ENCODE measurements at places on chromosomes 16 and 17.

GRCh38 chr16:54843424-54843750, 87.3 kb upstream of the IRX5 start:
- no peak for DNase-seq

GRCh38 chr16:17367923-17368322, 102.8 kb downstream of the XYLT1 start:
- DNase-seq: no peak

DNA sequence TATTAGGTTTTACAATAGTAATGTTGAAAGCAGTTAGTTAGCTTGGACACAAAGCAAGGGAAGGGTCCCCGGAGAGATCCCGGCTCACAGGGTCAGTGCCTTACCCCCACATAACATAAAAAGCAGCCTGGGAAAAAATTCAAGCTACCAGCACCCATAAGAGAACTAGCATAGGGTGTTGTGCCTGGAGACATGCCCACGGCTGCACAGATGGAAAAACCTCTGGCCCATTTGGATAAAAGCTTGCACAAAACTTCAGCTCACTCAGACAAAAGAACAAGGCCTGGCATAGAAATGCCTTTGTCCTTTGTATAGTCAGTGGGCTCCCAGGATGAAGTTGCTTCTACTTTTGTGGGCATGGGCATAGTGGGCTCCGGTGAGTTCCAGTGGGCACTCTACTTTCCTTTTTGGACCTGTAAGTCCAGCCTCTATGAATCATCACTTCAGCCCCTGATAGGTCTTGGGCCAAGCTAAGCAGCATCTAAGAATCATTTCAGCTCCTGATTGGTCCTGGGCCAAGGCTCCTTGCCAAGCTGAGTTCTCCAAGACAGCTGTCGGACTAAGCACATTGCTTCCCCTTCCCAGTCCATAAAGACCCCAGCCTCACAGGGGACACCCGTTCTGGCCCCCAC, 1.3 kb upstream of the RDM1 start:
- no peak for DNase-seq

- DNase-seq: no peak
Measured at GRCh38 chr17:49035470-49036269, 38.5 kb downstream of the IGF2BP1 start.
